ENCODE measurements at places on chromosomes 5 and 9.

DNA sequence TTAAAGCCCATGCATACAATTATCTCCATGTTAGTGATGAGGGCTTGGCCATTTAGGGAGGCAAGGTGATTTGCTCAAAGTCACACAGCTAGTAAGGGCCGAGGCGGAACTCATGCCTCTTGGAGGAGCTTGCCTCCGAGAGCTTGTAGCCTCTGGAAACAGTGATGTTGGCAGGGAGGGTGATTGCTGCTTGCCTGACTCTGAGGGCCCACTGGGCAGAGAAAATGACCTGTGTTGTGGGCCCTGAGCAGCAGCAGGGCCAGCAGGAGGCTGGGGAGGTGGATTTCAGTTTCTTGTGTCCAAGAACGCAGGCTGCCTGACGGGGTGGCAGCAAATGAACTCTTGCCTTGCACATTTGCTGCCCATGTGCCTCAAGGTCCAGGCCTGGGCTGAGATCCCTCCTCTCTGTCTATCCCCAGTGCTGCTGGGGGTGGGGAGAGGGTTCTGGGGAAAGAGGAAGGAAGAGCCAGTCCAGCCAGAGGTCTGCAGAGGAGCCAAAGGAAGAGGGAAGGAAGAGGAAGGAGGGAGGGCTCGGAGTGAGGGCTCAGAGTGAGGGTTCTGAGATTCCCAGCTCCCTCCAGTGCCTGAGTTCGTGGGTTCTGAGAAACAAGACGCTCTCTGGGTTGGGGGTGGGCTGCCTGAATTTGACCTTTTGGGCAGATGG, 16.2 kb upstream of the PTGS1 start:
- DNase-seq = no peak

GRCh38 chr9:124291801-124292396, 34.1 kb downstream of the NEK6 start:
- DNase-seq = no peak

DNA sequence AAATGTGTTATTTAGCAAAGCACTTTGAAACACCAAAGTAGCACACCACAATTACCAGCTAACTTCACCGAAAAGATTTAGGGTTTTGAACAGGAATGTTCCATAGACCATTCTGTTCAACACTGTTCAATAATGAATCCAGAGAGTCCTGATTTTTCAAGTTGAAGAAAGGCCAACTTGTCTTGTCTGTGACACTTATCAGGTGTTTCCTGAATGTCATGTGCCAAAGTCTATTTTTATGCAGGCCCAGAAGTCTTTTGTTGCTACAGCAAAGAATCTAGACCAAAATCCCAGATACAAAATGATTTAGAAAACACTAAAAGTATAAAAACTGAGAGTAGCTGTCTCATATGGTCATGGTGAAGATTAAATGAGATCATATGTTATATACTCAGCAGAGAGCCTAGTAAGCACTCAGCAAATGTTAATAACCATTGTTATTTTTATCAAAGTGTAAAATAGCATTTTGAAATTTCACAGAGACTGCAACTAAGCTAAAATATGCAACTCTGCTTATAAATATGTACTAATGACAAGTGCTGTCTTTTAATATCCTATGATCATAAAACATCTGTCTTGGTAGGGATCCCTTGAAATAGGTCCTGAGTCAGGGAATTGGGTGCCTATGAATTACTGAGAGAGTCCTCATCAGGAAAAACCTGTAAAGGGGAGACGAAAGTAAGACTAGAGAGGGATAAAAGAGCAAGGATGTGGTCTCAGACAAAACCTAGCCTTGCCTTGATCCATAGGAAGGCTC, 122.4 kb upstream of the SLC12A2 start:
- no peak for DNase-seq

DNA sequence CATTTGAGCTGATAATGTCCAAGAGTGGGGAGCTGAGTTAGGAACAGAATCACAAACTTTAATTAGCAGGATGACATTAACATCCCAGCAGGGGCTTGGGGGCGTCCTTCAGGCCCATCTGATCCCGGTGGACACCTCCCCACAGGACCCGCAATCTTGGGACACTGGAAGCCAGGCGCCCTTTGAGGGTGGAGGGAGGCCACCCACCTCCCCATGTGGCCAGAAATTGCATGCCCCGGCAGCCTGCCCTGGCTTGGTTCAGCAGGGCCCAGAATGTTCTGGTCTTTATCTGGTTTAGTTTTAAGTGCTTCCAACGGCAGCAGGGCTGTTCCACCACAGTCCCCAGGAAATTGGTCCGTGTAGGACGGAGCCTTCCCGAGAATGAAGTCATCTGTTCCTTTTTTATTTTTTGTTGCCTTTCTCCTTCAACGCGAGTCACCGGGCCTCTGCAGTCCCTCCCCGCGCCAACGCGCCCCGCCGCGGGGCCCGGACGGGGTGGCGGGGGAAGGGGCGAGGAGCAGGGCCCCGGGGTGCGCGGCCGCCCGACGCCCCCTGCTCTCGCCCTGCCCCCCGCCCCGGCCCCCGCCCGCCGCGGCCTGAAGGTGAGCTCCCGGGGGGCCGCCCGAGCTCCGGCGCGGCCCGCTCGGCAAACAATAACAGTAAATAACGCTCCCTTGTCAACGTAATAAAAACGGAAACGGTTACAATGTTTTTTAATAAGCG, 207.9 kb downstream of the C9orf50 start:
- DNase-seq = peak; percentile 77

All from EL (cell line).